ENCODE measurements at places on chromosomes 4 and X.

GRCh38 chr4:176964116-176964691, 171.5 kb upstream of the VEGFC start:
- DNase-seq = no peak

GRCh38 chr4:118983831-118984230, 95.2 kb downstream of the SYNPO2 start:
- no peak for DNase-seq

GRCh38 chr4:5930456-5930855, 37.6 kb upstream of the CRMP1 start:
- DNase-seq = no peak

DNA sequence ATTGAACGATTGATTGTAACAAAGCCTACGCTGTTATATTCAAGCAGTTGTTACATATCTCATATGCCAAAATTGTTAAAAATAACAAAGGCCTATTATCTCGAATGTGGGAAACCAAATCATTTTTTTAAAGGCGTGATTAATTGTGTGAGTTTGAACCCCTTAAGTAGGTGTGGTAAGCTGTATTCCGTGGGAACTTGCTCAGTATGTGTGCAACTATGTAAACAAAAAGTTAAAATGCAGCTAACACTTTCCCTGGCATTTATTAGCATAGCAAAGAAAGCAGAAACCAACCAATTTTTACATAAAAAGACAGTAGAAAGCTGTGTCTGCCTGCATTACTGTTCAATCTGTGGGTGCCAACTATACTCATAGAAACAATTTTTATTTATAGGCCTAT, 166.0 kb upstream of the HAND2 start:
- DNase-seq = no peak

GRCh38 chr4:76210452-76210851, 3.2 kb downstream of the SCARB2 start:
- no peak for DNase-seq

DNA sequence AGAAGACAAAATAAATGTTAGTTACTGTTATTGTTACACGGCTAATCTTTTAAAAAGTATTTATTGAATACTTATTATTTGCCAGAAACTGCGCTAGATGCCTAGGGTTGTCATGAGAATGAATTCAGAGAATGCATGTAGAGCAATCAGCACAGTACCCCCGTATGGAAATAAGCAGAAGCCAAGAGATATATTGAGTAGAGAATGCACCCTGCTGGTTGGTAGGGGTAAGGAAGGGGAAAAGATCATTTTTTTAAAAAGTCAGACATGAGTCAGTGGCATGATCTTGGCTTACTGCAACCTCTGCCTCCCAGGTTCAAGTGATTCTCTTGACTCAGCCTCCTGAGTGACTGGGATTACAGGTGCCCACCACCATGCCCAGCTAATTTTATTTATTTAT, 13.1 kb upstream of the DRP2 start:
- DNase-seq = no peak

GRCh38 chrX:15310117-15310516, 5.3 kb downstream of the ASB11 start:
- no peak for DNase-seq

DNA sequence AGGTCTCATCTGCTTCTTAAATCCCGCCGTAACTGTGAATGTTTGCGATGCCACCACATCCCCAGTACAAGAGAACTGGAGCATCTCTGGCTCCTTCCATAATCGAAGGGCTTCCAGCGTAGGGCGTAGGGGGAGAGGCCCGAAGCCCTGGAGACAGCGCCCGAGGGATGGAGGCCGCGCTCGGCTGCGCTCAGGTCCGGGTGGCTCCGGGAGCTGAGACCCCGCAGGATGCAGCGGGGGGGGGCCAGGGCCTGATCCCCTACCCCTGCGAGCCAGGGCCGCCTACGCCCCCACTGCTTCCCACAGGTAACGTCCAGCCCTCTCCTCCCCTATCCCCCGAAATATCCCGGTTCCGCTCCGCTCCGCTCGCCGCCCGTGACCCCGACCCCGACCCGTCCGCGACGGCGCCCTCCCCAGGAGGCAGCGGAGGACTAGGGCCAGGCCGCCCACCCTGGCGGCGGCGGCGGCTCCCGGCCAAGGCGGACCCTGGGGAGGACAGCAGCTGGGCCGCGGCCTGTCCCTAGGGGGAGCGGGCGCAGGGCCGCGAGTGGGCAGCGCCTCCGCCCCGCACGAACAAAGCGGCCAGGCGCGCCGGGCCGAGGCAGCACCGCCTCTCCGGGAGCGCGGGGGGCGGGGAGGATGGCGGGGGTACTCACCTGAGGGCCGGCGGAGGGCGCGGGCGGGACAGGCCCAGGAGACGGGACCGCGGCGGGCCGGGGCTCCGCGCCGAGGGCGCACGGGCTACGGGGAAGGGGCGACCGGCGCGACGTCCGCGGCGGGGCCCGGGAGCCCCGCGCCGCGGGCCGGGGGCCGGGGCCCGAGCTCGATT, 723 bp downstream of the WDFY3 start:
- no peak for DNase-seq

DNA sequence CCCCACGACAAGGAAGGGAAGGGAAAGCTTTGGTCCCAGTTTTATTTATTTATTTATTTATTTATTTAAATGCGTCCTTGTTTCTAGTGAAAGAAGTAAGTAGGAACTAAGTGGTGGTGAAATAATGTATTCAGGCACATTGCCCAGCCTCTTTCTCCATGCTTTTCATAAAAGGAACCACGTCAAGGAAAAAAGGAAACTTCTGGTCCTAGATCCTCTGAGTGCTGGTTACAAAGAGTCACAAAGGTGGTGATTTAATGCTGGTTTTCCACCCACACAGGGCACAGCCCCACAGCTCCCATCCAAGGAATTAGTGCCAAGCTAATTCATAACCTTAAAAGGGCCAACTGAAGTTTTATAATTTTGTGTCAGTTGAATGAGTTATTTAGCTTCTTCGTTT, 206.6 kb upstream of the GYPA start:
- DNase-seq = no peak

Measured in T-helper 1 cell (primary cell).